ENCODE measurements at places on chromosomes 1 and 21.

DNA sequence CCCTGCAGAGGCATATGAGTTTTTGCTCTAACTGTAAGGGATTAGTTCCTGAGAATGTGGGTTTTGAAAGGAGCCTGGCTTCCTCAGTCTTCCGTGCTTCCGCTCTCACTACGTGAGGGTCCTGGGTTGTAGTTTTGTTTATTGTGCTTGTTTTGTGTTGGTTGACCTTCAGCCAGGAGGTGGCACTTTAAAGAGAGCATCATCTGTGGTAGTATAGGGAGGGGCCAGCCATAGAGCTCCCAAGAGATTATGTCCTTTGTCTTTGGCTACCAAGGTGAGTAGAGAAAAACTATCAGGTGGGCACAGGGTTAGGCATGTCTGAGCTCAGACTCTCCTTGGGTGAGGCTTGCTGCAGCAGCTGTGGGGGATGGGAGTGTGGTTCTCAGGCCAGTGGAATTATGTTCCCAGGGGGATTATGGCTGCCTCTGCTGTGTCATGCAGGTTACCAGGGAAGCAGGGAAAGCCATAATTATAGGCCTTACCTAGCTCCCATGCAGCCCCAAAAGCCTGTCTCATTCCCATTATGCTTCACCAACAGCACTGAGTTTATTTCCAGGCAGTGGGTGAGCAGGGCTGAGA is 23.5 kb downstream of the CYP4B1 start:
- DNase-seq: no peak

DNA sequence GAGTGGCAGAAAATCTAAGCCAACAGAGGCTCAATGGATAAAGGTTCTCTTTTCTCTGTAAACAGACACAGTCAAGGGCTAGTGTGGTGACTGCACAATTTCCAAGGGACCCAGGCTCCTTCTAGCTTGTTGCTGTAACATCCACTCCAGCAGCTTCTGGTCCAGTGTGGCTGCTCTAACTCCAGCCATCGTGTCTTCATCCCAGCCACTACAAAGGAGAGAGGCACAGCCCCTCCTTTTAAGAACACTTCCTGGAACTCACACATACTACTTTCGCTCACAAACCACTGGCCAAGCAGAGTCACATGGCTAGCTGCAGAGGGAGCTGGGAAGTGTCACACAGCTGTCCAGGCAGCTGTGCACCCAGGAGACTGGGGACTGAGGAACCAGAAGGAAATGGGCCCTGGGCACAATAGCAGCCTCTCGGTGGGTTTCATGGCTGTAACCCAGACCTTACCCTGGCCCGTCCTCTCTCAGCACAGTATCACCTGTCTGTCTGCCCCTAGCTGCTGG is 188.6 kb upstream of the VAMP3 start:
- DNase-seq: no peak

- DNase-seq: no peak
These were observed 29.3 kb upstream of the DISP1 start for GRCh38 chr1:222785529-222785928.

DNA sequence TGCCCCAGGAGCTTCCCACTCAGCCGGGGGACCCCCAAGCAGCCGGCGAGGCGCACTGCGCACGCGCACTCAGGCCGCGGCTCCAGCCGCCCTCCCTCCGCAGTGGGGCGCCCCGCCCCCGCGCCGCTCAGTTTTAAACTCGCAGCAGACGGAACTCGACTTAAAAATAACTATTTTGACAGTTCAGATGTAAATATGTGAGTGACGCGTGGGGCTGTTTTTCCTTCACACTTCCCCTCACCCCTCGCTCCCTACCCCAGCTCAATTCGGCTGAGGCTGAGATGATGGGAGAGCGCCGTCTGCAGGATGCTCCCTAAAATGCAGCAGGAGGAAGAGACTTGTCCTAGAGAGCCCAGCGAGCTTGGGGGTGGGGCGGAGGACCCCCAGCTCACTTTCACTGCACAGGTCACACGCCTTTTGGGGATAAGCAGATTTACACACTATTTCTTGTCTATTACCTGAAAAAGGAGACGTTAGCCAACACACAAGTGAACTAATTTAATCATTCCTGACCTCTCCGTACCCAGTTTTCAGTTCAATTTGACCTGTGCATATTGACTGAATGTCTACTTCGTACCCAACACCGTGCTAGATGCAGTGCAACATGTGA is 8.9 kb upstream of the LEMD1 start:
- DNase-seq: peak; percentile 19

DNA sequence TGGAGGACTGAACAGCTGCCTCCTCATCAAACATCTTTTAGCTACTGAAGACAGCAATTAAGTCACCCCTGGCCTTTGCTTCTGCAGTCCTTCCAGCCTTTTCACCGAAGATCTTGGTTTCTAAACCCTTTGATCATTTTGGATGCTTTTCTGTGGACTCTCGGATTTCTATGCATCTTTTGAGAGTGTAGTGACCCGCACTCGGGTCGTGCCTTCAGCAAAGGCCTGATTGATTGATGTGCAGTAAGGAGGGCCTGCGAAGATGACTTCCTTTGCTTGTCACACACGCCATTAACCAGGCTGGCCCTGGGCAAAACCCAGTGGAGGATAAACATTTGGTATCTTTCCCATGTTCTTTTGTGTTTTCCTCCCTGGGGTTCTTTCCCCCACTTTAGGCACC is 157.5 kb upstream of the CD34 start:
- no peak for DNase-seq

DNA sequence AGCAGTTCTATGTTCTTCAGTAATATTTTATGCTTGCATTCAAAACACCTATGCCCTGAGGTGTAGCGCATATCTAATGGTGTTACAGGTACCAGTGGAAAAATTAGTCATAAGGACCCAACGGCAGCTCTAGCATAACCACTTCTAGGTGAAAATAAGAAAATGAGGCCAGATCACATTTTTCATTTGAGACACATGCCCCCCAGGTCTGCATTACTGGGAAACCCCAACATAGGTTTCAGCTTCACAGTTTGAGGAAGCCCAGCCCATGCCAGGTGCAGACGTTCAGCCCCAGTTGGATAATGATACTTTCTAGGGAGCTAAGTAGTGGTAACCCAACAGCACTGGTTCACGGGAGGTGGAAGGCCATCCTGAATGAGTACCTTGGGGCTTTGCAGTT is 129.8 kb downstream of the CNIH3 start:
- DNase-seq: no peak

- no peak for DNase-seq
These were observed at the start of gene CADM3 for GRCh38 chr1:159171254-159171687. TSS of gene CADM3 (plus strand) at chr1:159171615. CDS start at chr1:159171766, 151 bp downstream.

- no peak for DNase-seq
These were observed 27.7 kb upstream of the PLEKHM2 start for GRCh38 chr1:15656464-15656863.
